ENCODE measurements at places on chromosomes 7 and 10. TPM values are rescaled to one million over a fixed set of nuclear protein-coding genes. Genes with fewer than 3 reads are reported as not detected.

GRCh38 chr10:119208553-119208940 is 1.2 kb downstream of the GRK5 start:
- H3K4me1 ChIP-seq, result peaks cover 73% of the 10 kb centered on the region
- no peaks in the 10 kb centered on the region for H3K27me3 ChIP-seq
- peaks cover 7% of the 10 kb centered on the region for H3K36me3 ChIP-seq
- H3K4me3 ChIP-seq, result peak overlapping the region; percentile 97

- H3K27me3 ChIP-seq, result peaks cover 30% of the 10 kb centered on the region
- H3K27ac ChIP-seq, result no peak overlapping the region
- no peak overlapping the region for H3K4me3 ChIP-seq
- H3K36me3 ChIP-seq, result no peaks in the 10 kb centered on the region
- no peak for DNase-seq
Measured at GRCh38 chr7:12564996-12565764, 5.3 kb upstream of the SCIN start.

DNA sequence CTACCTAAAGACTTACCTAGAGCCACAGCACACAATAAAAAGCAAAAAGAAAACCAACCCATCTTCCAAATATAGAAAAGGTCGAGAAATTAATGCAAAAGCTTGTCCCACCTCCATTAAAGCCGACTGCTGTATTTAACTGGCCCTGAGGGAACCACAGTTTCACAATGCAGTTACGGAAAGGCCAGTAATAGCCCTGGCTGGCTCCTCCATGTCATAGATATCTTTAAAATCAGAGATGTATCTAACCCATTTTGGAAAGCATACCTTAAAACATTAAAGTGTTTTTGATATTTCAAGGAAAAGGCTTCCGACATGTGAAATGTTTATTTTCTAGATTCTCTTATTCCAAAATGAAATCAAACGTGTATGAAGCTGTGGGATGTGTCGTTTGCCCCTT is 23.0 kb downstream of the HDAC9 start:
- no peak for DNase-seq
- peaks cover 39% of the 10 kb centered on the region for H3K4me1 ChIP-seq
- no peaks in the 10 kb centered on the region for H3K27me3 ChIP-seq
- no peak overlapping the region for H3K4me3 ChIP-seq
- H3K36me3 ChIP-seq, result no peaks in the 10 kb centered on the region
- H3K27ac ChIP-seq, result no peak overlapping the region

DNA sequence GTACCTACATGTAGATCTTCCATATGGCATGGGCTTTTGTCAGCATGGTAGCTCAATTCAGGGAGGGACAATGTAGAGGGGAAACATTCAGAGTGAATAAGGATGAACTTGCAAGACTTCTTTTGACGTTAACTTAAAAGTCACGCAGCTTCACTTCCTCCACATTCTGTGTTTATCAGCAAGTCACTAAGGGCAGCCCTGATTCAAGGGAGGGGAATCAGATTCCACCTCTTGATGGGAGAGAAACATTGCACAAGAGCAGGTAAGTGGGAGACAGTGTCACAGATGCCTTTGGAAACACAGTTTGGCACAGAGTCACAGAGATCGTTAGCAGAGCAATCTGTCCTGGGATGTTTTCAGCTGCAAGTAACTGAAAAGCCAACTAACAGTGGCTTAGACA is 26.2 kb downstream of the C10orf67 start:
- H3K4me3 ChIP-seq, result no peak overlapping the region
- H3K36me3 ChIP-seq, result no peaks in the 10 kb centered on the region
- peaks cover 4% of the 10 kb centered on the region for H3K4me1 ChIP-seq
- no peak overlapping the region for H3K27ac ChIP-seq
- H3K27me3 ChIP-seq, result no peaks in the 10 kb centered on the region
- no peak for DNase-seq

GRCh38 chr7:45863715-45864114 is 9.2 kb downstream of the CCDC201 start:
- no peaks in the 10 kb centered on the region for H3K4me1 ChIP-seq
- no peak overlapping the region for H3K4me3 ChIP-seq
- H3K27me3 ChIP-seq, result peaks cover 64% of the 10 kb centered on the region
- no peak for DNase-seq
- no peak overlapping the region for H3K27ac ChIP-seq
- no peaks in the 10 kb centered on the region for H3K36me3 ChIP-seq

GRCh38 chr7:38863601-38864291 is 45.2 kb downstream of the VPS41 start:
- H3K36me3 ChIP-seq, result peaks cover 45% of the 10 kb centered on the region
- H3K27ac ChIP-seq, result no peak overlapping the region
- DNase-seq, result no peak
- H3K4me3 ChIP-seq, result no peak overlapping the region

- no peak overlapping the region for H3K27ac ChIP-seq
- H3K36me3 ChIP-seq, result no peaks in the 10 kb centered on the region
- DNase-seq, result no peak
- peak overlapping the region; percentile 26 for H3K4me3 ChIP-seq
- no peaks in the 10 kb centered on the region for H3K4me1 ChIP-seq
Measured at GRCh38 chr7:24653316-24654085, 80.2 kb downstream of the PALS2 start.

DNA sequence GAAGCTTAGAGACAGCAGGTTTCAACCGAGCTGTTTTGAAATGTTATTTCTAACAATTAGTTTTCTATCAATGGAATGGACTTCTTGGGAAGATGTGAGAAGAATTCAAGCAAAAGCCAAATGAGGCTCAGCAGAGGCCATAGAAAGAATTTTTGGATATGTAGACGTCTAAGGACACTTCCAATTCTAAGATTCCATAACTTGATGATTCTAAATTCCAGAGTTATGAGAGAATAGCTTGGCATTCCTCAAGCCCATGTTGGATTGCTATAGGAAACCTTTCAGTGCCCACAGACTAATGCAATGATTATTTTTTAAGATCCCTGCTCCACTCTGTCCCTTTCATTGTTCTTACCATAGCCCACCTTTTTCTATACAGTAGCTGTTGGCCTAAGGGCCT is 77.2 kb upstream of the PALS2 start:
- H3K27ac ChIP-seq, result no peak overlapping the region
- DNase-seq, result no peak
- H3K27me3 ChIP-seq, result peaks cover 21% of the 10 kb centered on the region
- H3K4me3 ChIP-seq, result no peak overlapping the region

DNA sequence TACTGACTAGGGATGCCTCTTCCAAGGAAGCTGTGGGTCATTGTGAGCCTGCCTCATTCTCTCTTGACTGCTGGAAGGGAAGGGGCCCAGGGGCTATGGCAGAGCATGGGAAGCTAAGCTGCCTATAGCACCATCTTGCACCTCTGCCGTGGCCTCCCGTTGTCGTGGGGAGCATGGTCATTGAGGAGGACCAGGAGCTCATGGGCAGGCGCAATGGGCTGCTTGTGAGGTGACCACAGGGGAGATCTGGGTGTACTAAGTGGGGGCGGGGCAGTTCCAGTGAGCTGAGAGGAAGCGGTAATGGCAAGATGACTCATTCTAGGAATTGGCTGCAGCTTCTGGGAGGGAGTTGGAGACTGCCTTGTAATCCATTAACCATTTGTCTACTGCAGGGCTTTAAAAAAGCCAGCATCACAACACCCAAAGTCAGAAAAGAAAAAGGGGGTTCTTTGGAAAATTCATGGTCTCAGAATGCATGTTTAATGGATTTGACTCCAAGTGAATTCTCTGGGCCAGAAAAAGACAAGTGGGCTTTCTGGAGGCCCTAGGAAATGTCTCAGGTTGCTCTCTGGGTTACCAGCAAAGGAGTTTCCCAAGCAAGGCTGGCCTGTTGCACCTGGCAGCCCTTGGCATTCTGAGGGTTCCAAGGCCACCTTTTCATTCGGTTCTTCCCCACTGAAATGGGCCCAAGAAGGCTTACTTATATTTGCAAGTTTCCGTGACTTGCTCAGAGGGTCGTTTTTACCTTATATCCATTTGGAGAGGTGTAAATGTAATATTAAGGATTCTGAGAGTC is 3.6 kb downstream of the DUSP5 start:
- DNase-seq, result peak; percentile 91
- peaks cover 93% of the 10 kb centered on the region for H3K4me1 ChIP-seq
- peak overlapping the region; percentile 88 for H3K4me3 ChIP-seq
- H3K36me3 ChIP-seq, result no peaks in the 10 kb centered on the region
- H3K27ac ChIP-seq, result peak overlapping the region; percentile 97

DNA sequence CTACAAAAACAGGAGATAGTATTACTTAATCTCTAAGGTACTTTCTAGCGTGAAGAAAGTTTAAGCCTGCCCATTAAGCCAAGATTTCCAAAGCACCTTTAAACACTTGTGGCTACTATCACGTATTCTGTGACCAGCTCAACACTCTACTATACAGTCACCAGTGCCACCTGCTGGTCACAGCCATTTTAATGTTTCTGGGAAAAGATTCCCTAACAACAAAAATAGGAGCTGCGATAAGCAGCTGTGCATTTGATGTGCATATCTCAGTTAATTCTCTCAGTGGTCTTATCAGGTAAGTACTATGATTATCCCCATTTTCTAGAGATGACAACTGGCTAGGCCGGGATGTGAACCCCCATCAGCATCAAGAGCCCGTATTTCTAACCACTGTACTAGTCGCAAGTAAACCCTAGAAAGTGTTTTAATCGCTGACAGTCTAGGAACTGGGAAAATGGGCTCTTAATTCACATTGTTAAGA is 860 bp downstream of the SEC31B start:
- DNase-seq, result peak; percentile 30
- peak overlapping the region; percentile 79 for H3K4me3 ChIP-seq
- H3K36me3 ChIP-seq, result peaks cover 29% of the 10 kb centered on the region
- peaks cover 18% of the 10 kb centered on the region for H3K4me1 ChIP-seq
- no peaks in the 10 kb centered on the region for H3K27me3 ChIP-seq

DNA sequence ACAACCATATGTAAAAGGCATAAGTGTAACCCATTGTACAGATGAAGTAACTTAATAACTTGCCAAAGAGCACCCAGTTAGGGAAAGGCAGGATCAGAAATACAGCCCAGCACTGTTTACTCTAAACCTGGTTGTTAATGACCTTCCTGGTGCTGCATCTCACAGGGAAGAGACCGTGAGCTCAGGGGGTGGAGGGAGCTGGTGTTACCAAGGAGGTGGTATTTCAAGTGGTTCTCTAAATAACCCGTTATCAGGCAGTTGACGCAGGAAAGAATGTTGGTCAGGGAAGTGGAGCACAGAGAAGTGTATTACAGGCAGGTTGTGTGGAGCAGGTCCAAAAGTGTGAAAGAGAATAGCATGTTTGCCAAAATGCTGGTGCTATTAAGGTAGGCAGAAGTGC is 4.4 kb upstream of the ST7 start:
- peak; percentile 51 for DNase-seq
- H3K4me1 ChIP-seq, result peaks cover 21% of the 10 kb centered on the region
- peak overlapping the region; percentile 100 for H3K27ac ChIP-seq
- peak overlapping the region; percentile 50 for H3K4me3 ChIP-seq
- H3K36me3 ChIP-seq, result no peaks in the 10 kb centered on the region

GRCh38 chr10:6446711-6447110 is 133.4 kb downstream of the PRKCQ start:
- no peaks in the 10 kb centered on the region for H3K4me1 ChIP-seq
- H3K27me3 ChIP-seq, result no peaks in the 10 kb centered on the region
- H3K36me3 ChIP-seq, result no peaks in the 10 kb centered on the region
- no peak overlapping the region for H3K4me3 ChIP-seq
- no peak overlapping the region for H3K27ac ChIP-seq

DNA sequence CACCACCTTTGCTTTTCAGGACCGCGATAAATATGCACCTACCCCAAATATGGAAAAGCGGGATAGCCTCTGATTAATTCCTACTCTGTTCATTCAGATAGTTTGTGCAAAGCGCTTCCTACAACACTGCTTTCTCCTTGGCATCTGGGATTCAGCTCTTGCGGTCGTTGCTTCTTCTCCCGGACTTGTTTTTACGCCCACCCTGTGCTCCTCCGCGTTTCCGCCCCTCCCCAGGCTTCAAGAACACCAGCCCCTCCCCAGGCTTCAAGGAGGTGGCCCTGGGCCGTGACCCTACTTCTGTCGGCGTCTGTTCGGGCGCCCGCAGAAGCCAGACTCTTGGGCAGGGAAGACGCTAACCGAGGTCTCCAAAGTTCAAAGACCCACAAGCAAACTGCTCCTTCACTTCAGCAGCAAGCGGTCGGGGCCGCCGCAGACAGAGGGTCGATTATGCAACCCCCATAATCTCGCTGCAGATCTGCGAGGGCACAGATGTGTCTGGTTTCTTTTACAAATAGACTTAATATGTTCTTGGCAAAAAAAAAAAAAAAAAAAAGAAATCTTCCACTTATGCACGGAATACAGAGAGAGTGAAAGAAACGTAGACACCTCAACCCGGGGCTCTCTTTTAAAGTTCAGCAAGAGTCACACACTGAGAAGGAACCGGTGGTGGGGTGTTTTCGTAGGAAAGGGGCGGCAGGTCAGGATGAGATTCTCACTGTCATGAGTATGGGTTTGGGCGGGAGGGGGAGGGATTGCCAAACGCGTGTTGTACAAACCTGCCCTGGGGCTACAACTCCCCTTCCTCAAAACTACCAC is 1.9 kb downstream of the DLX5 start:
- DNase-seq, result no peak
- peaks cover 100% of the 10 kb centered on the region for H3K27me3 ChIP-seq
- H3K4me3 ChIP-seq, result no peak overlapping the region
- no peak overlapping the region for H3K27ac ChIP-seq
- H3K36me3 ChIP-seq, result no peaks in the 10 kb centered on the region

DNA sequence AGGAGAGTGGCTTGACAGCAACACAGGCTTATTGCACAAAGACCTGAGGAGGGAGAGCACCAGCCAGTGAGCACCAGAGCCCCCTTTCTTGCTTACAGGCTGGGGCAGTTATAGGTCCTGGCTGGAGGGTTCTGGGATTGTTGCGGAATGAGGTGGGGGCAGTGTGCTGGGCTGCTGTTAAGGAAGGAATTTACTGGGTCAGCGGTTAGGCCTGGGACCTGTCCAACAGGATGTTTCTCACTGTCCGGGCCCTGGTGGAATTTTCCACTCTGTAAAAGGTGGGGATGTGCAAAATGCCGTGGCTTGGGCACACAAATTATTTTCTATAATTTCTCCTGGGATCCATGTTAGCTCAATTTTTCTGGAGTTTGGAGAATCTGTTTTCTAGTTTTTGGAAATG is 757.3 kb downstream of the TYW1 start:
- DNase-seq, result no peak
- H3K4me3 ChIP-seq, result no peak overlapping the region
- no peaks in the 10 kb centered on the region for H3K36me3 ChIP-seq
- no peak overlapping the region for H3K27ac ChIP-seq

DNA sequence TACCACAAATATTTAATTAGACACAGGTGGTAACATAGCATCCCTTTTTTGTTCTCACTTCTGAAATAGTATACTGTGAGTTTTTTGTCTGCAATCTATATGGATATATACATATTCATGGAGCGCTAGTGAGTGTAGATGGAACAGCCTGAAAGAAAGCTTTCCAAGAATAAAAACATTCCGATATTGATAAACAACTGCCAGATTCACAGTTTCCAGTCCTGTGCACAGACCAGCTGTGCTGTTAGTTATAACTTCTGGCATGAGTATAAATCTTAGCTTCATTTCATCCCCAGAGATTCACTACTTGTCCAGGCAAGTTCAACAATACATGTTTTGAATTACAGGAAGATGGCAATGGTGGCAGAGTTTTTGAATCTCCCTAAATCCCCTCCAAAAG is 467.1 kb upstream of the STEAP1 start:
- no peaks in the 10 kb centered on the region for H3K27me3 ChIP-seq
- no peak for DNase-seq
- H3K4me3 ChIP-seq, result no peak overlapping the region
- H3K27ac ChIP-seq, result no peak overlapping the region
- H3K36me3 ChIP-seq, result no peaks in the 10 kb centered on the region
- no peaks in the 10 kb centered on the region for H3K4me1 ChIP-seq

EFCAB10 gene
- not detected for total RNA-seq

ELN gene
- total RNA-seq, result 51.6 TPM

PRSS37 gene
- total RNA-seq, result not detected

SNX10 gene
- total RNA-seq, result 1.1 TPM

ZNF786 gene
- total RNA-seq, result 2.4 TPM

TRPV5 gene
- not detected for total RNA-seq

LRIT1 gene
- not detected for total RNA-seq
